ENCODE measurements at places on chromosomes 11 and 22.

- no peak for DNase-seq
These were observed 498.9 kb downstream of the BRD1 start for GRCh38 chr22:49328630-49329405.

GRCh38 chr11:71391796-71392195 is 56.4 kb downstream of the DHCR7 start:
- no peak for DNase-seq

DNA sequence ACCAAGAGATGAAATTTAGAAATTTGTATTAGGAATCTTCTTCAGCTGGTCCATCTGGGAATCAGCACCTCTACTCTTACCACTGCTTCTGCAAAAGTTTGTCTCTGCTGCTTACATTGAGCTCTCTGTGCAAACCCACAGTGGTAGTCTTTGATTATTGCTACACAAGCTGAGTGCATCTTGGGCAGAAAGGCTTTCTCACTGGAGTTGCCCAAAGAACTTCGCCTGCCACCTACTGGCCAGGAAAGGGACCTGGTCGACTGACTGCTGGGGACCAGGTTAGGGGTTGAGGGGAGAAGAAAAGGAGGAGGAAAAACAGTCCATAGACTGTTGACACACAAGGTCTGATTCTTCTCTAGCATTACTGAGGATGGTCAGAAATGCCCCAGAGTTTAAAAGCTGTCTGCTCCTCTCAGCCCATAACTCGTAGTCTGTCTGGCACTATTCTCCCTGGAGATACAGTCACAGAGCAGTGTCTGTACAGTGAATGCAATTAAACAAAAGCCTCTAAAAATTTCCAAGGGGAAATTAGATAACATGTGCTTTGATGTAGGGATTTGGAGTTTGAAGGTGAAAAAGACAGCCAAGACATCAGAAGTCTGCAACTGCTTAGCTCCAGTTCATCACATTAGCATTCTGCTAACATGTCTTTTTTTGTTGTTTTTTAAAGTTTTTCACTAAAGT is 215.0 kb upstream of the CTSC start:
- peak; percentile 55 for DNase-seq

DNA sequence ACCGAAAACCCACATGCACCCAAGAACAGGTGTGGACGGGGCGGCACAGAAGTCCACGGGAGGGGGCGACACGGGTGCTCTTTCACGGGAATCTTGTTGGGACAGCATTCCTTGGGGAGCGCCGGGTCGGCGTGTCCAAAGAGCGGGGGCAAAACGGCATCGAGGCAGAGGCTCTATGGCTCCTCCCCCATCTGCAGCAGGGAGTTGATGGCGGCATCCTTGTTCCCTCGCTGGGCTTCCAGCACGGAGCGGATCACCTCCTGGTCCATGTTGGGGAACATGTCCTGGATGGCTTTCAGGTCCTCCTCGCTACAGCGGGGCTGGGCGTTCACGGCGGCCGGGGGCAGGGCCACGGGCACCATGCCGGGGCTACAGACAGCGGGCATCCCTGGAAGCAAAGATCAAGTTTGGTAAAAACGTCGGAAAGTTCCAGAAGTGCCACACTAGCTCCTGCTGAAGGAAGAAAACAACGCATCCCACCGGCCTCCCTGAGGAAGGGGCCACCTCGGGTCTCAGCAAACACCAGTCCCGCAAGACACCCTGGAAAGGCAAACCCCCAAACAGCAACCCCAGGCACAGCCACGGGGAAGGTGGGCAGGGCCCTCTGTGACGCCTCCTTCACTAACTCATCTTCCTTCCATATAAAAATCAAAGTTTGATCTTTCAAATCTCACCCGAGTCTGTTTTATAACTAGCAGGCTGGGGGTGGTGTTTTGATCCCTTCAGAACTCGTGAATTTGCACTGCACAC is 32.4 kb downstream of the TOLLIP start:
- no peak for DNase-seq

- DNase-seq, result no peak
These were observed 991 bp upstream of the SLCO2B1 start for GRCh38 chr11:75149766-75150465.

DNA sequence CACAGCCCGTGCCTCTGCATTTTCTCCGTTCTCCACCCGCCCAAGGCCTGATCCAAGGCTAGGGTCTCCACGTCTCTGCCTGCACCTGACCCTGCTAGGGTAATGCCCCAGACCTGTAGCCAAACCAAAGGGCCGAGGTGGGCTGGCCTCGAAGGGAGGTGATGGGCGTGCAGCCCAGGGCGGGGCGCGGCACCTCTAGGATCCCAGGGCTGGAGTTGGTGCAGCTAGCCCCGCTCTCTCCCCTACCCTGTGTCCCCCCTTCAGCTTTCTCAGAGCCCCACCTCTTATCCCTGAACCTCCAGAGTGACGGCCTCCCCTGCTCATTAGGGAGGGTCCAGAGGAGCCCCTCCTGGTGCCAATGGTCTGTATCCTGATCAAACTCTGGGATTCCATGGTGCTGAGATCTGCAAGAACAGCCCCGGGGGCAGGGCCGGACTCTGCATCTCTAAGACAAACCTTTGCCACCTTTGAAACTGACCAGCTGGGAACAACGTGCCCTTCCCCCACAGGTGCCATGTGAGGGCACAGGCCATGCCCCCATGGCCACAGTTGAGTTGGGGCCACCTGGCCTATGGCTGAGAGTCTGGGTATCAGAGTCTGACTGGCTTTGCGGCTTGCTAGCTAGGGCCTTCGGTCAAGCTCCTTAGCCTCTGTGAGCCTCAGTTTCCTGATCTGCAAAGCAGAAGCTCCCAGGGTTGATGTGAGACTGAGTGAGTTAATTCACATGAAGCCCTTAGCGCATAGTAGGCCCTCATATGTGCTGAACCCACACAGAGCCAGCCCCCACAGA is 23.1 kb upstream of the CBX7 start:
- DNase-seq, result no peak

GRCh38 chr11:58771458-58771855 is 39.7 kb upstream of the GLYAT start:
- no peak for DNase-seq

DNA sequence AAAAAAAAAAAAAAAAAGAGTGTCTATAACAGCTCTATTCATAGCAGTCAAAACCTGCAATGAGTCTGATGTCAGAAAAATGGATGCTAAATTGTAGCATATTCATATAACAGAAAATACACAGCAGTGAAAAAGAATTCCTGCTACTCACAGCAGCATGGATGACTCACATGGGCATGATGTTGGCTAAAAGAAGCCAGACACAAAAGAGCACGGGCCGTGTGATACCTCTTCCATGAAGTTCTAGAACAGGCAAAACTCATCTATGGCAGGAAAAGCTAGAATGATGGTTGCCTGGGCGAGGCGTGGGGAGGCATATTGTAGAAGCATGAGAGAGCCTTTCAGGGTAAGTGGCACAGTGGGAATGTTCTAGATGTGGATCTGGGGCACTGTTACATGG is 18.9 kb downstream of the PLAAT3 start:
- DNase-seq, result no peak

DNA sequence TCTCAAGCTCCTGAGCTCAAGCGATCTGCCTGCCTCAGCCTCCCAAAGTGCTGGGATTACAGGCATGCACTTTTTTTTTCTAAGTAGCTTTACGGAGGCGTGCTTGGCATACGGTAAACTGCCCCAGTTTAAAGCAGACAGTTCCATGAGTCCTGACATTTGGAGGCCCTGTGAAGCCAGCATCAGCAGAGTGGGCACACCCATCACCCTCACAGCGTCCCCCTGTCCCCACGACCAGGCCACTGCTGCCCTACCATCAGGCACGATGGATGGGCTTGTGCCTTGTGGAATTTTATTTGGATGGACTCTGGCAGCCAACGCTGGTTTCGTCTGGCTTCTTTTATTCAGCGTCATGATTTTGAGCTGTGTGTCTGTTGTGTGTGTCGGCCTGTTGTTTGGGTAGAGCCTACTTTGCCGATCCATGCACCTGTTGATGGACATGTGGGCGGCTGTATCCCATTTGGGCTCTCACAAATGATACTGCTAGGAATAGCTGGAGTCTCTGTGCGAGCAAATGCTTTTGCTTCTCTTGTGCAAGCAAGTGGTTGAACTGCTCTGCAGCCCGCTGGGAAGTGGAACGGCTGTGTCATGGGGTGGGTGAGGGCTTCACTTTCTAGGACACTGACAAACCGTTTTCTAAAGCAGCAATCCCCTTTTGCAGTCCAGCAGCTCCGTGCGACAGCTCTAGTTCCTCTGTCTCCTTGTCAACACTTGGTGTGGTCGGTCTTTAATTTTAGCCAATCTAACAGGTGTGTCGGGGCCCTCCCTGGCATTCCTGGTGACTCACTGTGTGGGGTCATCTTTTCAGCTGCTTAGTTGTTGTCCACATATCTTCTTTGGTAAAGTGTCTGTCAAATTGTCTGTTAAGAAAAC is 23.8 kb downstream of the KCNQ1 start:
- no peak for DNase-seq

GRCh38 chr11:68691402-68691784 is 7.0 kb downstream of the GAL start:
- DNase-seq, result no peak

- DNase-seq, result no peak
These were observed 28.5 kb upstream of the CKAP5 start for GRCh38 chr11:46874586-46874985.

- DNase-seq, result no peak
These were observed 544 bp downstream of the C11orf91 start for GRCh38 chr11:33700063-33700501.

- no peak for DNase-seq
These were observed 876 bp downstream of the NFRKB start for GRCh38 chr11:129894278-129895125.

- DNase-seq, result no peak
These were observed 62.7 kb downstream of the SPECC1L start for GRCh38 chr22:24333301-24333700.

DNA sequence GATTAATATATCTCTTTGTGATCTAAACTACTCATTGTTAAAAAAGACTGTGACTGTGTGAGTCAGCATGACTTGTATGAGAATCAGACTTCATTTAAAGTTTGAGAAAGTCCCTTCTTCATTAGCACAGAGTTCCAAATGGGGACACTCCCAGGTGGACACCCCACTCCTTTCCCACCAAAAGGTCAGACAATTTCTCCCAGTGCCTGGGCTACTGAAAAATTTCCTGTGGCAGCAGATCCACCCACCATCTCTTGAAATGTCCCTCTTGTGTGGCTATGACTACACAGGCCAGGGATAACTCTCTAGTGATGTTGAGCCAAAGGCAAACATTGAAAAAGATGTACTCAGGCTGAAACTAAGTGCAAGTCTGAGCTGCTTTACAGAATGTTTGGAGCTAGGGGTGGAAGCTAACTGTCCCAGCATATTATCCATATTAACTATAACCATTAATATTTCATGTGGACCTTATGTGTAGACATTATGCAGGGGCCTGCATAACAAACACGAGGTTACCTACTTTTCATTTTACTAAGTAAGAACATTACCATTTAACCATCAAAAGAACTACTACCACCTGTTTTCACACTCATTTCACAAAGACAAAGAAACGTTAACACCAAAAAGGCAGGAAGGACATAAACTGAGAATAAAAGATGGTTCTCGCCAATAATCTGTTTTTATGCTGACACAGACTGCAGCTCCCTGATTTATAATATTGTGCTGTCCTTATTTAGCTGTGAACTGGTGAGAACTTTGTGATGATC is 44.8 kb downstream of the MMP20 start:
- DNase-seq, result no peak

- no peak for DNase-seq
These were observed 19.3 kb upstream of the MRGPRX2 start for GRCh38 chr11:19079643-19080440.

- no peak for DNase-seq
These were observed 5.5 kb upstream of the SYT9 start for GRCh38 chr11:7246179-7246578.

DNA sequence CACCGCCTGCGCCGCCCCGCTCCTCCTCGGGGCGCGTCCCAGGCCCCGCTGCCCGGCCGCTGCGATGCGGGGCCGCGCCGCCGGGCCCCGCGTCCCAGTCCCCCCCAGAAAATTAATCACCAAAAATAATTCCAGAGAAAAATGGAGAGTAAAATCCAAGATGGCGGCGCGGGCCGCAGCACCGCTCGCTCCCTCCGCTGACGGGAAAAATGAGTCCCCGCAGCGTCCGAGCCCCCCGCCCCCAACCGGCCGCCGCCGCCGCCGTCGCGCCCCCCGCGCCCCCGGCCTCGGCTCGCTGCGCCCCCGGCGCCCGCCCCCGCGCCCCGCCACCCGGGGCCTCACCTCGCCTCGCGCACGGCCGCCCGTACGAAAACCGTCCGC is at the start of gene KMT5B:
Gene KMT5B (minus strand): TSS at position 162 of the 381 bp plus-strand sequence. CDS start 23,220 bp downstream, outside the sequence.
- DNase-seq, result peak; percentile 69

DNA sequence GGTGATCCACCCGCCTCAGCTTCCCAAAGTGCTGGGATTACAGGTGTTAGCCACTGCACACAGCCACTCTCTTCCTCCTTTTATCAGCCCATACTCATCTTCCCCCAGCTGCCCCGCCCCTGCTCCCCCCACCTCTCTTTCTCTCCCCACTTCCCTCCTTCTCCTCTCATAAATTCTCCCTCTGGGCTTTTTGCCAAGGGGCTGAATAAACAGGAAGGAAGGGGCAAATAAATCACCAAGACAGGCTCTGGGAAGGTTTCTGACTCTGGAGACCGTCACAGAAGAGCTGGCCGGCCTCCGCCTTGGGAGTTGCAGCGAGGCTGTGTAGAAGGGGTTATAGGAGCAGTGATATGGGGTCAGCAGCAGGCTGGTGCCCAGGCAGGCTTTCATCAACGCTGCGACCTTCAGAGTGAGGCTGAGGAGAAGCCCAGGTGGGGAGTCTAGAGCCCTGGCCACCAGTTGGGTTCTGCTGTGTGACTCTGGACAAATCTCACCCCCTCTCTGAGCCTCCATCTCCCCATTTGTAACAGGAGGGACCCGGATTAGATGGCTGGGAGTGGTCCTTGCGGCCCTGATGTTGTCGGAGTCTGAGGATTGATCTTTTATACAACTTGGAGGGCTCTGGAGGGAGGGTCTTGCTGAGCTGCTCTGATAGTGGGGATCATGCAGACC is 62.6 kb upstream of the RASD2 start:
- no peak for DNase-seq

DNA sequence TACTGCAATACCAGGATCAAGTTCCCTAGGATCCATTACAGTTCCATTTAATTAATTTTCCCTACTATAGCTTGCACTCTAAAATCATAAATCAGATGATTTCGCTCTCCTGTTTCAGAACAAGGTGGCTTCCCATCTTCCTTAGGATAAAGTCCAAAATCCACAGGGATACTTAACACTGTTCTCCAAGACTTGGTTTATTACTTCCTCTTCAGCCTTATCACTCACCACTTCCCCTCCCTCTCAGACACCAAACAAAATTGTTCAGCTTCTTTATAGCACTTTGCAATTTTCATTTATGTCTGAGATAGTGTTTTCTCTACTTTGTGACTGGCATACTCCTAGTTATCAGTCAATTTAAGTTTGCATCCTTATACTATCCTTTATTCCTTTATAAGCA is 124.6 kb downstream of the GRIA4 start:
- no peak for DNase-seq

DNA sequence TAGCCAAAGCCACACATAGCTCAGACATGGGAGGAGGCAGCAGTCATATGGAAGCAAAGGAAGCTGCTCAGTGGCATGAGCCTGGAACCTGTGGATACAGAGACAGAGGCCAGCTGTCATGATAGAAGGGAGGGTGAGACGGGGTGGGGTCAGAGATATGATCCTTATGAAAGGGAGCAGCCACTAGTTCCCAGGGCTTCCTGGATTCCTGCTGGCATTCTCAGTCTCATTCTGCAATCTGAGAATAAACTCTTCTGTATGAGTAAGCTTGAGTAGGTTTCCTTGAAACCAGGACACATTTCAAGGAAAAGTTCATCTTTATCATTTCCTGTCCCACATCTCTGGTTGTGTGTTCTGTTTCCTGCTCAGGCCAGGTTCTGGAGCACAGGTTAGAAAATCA is 220.2 kb upstream of the SNX19 start:
- no peak for DNase-seq
